ENCODE measurements at places on chromosomes 2 and 18. TPM values are rescaled to one million over a fixed set of nuclear protein-coding genes. Genes with fewer than 3 reads are reported as not detected.

The GTF3C2 gene
- total RNA-seq = 42.7 TPM

DNA sequence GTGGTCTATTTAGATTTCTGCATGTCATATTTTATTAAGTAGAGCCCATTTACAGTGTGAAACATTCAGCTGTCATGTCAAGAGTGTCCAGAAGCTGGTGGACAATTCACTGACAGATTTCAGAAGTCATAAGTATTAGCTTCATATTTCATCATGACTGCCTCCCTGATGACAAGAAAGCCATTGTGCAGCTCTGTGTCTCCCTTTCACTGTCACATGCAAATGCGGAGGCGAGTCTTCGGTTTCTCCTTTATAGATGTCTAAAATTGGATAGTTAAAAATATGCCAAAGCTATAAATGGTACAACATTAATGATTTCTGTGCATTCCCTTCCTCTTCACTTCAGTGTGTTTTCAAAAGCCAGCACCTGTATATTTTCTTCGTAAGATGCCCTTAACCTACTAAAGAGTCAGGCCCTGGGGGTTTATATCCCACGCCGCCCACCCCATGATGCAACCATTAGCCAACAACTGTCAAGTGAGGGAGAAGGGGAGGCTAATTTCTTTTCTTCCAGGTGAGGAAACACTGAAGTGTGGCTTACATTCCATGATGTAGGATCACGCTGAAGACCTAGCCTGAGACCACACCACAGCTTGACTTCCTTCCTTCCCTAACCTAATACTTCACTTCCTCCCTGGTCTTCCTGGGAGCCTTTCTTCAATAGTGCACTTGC, 99.6 kb upstream of the DDX18 start:
- no peak overlapping the region for H3K4me3 ChIP-seq
- no peaks in the 10 kb centered on the region for H3K36me3 ChIP-seq
- no peak for DNase-seq
- no peaks in the 10 kb centered on the region for H3K27me3 ChIP-seq

DNA sequence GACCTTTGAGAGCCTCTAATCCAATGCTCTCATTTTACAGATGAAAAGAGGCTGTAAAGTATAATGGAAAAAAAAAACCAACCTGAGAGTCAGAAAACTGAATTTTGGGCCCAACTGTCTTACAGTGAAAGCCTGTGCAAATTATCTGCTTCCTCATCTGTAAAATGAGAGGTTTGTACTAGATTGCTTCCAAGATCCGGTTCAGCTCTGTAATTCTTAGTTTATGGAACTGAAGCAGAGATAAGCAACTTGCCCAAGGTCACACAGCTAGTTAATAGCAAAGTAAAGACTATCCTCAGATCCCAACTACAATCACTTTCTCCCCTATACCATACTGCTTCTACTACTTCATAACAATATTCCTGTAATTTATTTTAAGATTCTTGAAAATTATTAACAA, 6.3 kb downstream of the TLK1 start:
- H3K27ac ChIP-seq = no peak overlapping the region
- no peaks in the 10 kb centered on the region for H3K27me3 ChIP-seq
- H3K4me3 ChIP-seq = no peak overlapping the region
- no peaks in the 10 kb centered on the region for H3K4me1 ChIP-seq
- H3K36me3 ChIP-seq = no peaks in the 10 kb centered on the region

DNA sequence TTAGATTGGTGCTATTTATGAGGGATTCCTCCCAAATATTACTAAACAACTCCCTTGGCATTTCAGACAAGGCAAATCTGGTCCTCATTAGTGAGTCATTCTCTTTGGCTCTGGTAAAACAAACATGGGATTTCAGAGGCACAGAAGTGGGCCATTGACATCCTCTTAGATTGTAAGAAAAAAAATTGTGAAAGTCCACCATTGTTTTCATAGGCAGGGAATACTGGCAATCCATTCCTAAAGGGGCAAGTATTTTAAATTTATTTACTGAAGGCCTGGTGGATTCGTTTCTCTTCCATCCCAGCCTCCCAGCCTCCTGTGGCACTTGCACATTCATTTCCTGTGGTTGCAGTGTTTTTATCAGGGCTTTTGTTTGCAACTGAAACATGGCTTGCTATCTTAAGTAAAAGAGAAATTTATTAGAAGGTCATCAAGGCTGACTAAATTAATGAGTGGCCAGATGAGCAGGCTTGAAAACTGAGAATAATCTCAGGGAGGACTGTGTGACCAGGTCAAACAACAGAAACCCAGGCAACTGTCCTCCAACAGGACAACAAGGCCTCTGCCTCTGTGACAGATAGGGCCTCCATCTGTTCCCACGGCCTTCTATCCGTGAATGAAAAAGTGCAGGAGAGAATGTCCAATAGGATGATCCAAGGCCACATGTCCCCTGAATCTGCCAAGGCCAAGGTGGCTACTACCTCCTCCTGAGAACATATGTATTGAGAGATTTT, 23.1 kb upstream of the TNFAIP6 start:
- no peak overlapping the region for H3K4me3 ChIP-seq
- H3K27me3 ChIP-seq = no peaks in the 10 kb centered on the region
- DNase-seq = no peak
- peaks cover 2% of the 10 kb centered on the region for H3K4me1 ChIP-seq

GRCh38 chr2:63654959-63655358, 66.2 kb downstream of the MDH1 start:
- no peaks in the 10 kb centered on the region for H3K27me3 ChIP-seq
- no peak overlapping the region for H3K27ac ChIP-seq
- H3K4me3 ChIP-seq = no peak overlapping the region
- H3K4me1 ChIP-seq = no peaks in the 10 kb centered on the region
- no peak for DNase-seq
- no peaks in the 10 kb centered on the region for H3K36me3 ChIP-seq

GRCh38 chr2:135424849-135425248, 106.2 kb downstream of the ZRANB3 start:
- no peak overlapping the region for H3K4me3 ChIP-seq
- DNase-seq = no peak
- H3K27me3 ChIP-seq = no peaks in the 10 kb centered on the region
- no peaks in the 10 kb centered on the region for H3K4me1 ChIP-seq
- H3K27ac ChIP-seq = no peak overlapping the region
